H1 (cell line): ENCODE measurements at places on chromosomes 6 and 20.

- no peak overlapping the region for H3K27ac ChIP-seq
- no peaks in the 10 kb centered on the region for H3K36me3 ChIP-seq
- no peaks in the 10 kb centered on the region for H3K27me3 ChIP-seq
- no peak for DNase-seq
- H3K4me3 ChIP-seq, result no peak overlapping the region
- H3K4me1 ChIP-seq, result peaks cover 3% of the 10 kb centered on the region; the same call in 1 of the 2 replicates
These were observed 90.7 kb downstream of the SNAP25 start for GRCh38 chr20:10309326-10309725.

DNA sequence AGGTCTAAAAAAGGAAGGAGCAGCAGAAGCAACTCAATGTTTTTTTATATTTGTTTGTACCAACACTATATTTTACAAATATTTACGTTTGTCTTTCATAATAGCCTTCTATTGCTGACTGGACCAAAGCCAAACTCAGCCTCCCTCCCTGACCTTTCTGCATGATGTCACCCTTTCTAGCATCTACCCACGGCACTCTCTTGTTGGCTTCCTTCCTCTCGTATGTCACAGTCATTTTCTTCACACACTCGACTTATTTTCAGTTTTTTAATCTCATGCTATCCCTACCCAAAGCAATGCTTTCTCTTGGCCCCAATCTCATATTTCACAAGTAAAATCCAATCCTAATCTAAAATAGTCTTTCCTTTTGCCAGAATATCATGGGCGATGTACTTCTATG, 16.3 kb upstream of the FAM8A1 start:
- no peak for DNase-seq
- no peak overlapping the region for H3K4me3 ChIP-seq
- no peaks in the 10 kb centered on the region; the same call in 1 of the 2 replicates for H3K27me3 ChIP-seq

DNA sequence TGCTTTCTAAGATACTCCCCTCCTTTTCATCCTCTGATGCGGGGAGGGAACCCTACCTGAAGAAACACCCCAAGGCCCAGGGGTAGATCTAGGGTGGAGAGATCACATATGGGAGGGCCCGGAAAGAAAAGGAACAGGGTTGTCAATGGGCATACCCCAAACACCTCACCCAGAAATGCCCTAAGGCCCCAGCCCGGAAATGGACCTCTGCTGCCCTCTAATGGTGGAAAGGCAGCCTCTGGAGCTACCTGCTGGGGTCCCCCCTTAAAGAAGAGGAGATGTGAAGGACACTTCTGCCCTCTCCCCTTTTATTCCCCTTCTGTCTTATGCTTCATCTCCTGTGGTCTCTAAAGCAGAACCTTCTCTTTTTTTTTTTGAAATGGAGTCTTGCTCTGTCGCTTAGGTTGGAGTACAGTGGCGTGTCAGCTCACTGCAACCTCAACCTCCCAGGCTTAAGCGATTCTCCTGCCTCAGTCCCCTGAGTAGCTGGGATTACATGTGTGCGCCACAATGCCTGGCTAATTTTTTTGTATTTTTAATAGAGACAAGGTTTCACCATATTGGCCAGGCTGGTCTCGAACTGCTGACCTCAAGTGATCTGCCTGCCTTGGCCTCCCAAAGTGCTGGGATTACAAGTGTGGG, 458 bp upstream of the ARMC12 start:
- H3K4me3 ChIP-seq, result no peak overlapping the region
- no peak for DNase-seq
- peaks cover 33% of the 10 kb centered on the region for H3K4me1 ChIP-seq
- H3K36me3 ChIP-seq, result no peaks in the 10 kb centered on the region

GRCh38 chr6:15947923-15948322, 181.0 kb upstream of the MYLIP start:
- no peaks in the 10 kb centered on the region for H3K36me3 ChIP-seq
- no peak for DNase-seq
- H3K4me1 ChIP-seq, result peaks cover 11% of the 10 kb centered on the region
- no peak overlapping the region for H3K27ac ChIP-seq
- H3K4me3 ChIP-seq, result no peak overlapping the region

DNA sequence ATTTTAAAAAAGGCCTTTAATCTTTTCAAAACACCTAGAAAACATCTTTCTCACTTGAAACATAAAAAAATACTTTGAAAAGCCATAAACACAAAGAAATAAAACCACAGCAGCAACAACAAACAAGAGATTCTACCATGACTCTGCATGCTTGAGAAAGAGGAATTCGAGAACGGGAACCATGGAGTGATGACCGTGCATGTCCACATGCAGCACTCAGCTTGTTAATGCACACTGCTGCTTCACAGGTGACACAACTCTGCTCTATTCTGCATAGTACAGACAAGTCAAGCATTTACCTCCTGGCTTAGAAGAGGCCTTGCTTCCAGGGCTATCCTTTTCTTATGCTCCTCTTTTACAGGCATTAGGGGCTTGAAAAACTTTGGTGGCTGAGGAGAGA, 64.9 kb upstream of the NUP153 start:
- H3K4me1 ChIP-seq, result no peaks in the 10 kb centered on the region
- H3K27ac ChIP-seq, result no peak overlapping the region
- DNase-seq, result no peak
- no peaks in the 10 kb centered on the region for H3K27me3 ChIP-seq

GRCh38 chr20:54340206-54340605, 132.3 kb downstream of the PFDN4 start:
- H3K27me3 ChIP-seq, result no peaks in the 10 kb centered on the region
- H3K27ac ChIP-seq, result no peak overlapping the region
- no peaks in the 10 kb centered on the region for H3K36me3 ChIP-seq
- H3K4me1 ChIP-seq, result no peaks in the 10 kb centered on the region
- no peak for DNase-seq

DNA sequence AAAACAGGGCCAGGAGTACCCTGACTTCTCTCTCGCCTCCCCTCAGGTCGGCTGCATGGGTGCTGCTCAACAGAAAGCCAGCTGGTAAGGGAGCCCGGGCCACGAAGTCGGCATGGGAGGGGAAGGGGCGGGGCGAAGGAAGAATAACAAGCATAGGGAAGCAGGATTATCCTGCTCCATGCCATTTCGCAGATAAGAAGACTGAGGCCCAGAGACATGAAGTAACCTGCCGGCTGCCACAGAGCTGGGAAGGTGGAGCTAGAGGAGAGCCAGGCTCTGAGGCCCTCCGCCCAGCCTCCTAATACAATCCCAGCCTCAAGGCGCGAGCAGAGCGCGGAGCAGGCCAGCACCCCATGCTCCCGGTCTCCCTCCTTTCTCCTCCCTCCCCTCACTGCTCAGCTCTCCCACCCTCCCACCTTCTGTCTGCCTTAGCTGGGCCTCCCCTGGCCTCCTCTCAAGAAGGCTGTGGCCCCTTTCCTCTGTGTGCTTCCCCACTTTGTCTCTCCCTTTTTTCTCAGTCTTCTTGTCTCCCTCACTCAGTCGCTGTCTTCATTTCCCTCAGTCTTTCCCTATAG, 13.2 kb upstream of the HMGA1 start:
- peak overlapping the region; percentile 42 for H3K4me3 ChIP-seq
- DNase-seq, result no peak
- H3K36me3 ChIP-seq, result no peaks in the 10 kb centered on the region
- H3K27ac ChIP-seq, result peak overlapping the region; percentile 52; the same call in 1 of the 2 replicates
- peaks cover 26% of the 10 kb centered on the region for H3K4me1 ChIP-seq

DNA sequence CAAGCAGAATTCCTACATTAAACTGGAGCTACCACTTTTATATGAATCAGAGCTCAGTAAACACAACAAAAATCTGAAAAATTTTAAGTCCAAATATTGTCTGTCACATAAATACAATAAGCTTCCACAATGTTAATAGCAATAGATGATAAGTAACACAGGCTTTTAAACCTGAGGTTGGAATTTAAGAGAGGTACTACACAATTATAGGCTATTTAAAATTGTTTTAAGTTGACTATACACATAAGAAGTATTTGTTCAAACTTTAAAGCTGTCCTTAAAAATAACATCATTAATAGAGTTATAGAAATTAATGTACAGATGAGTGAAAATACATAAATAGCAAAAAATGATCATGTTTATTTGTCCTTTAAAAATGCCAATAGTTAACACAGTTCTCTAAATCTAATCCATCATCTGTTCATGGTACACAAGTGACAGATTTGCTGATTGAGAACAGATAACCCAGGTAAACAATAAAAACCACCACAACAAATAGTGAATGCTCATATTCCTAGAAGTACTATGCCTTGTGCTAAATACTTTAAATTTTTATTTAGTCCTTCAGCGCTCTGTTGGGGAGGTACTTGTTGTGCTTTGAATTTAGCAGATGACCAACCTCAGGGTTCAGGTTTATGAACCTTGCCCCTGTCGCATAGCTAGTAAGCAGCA, 382.3 kb upstream of the ID4 start:
- no peaks in the 10 kb centered on the region for H3K27me3 ChIP-seq
- no peaks in the 10 kb centered on the region for H3K36me3 ChIP-seq
- no peaks in the 10 kb centered on the region for H3K4me1 ChIP-seq
- DNase-seq, result no peak

- no peak overlapping the region for H3K4me3 ChIP-seq
- no peak overlapping the region for H3K27ac ChIP-seq
- peaks cover 2% of the 10 kb centered on the region; the same call in 1 of the 2 replicates for H3K36me3 ChIP-seq
- no peak for DNase-seq
These were observed 3.1 kb downstream of the MYL9 start for GRCh38 chr20:36544134-36545018.

DNA sequence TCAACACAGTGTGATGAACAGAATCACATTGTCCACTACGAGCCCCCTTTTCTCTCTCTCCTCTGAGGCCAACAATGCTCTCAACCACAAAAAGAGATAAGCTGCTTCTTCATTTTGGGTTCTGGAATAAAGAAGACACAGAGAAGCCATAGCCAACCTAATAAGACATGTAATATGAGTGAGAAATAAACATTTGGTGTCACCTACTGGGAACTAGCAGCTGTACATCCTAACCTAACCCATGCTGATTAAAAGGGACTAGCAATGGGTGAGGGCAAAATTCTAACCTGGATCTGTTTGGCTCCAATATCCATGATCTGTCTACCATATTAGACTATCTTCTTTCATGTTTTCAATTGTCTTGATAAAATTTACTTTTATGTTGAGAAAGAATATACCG, 369.1 kb upstream of the MARCKS start:
- H3K4me3 ChIP-seq, result no peak overlapping the region
- no peak for DNase-seq
- no peaks in the 10 kb centered on the region for H3K4me1 ChIP-seq

DNA sequence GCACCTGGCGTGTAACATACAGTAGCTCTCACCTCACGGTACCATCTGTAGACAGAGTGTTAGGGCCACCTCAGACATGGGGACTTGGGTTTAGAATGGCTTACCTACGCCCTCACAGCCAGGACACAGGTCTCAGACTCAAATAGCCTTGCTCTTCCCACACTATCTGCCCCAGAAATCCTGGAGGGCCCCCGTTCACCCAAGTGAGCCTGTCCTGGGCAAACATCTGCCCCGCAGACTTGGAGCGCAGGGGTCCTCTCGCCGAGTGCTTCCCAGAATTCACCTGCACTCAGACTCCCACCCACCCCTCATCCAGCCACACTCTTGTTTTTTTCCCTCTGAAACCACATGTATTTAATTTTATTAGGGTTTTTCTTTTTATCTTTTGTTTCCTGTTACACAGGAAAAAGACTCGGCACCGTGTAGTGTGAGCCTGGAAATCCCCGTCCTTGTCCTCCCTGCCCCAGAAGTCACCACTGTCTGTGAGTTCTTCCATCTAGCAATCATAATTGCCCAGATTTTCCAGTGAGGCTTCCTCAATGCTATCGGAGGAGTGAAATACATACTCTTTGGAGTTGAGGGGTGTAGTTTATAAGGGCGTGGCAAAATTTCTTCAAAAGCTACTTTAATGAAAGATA, 17.1 kb upstream of the MAP1LC3A start:
- DNase-seq, result no peak
- no peak overlapping the region for H3K27ac ChIP-seq
- no peaks in the 10 kb centered on the region for H3K4me1 ChIP-seq
- H3K36me3 ChIP-seq, result peaks cover 7% of the 10 kb centered on the region

GRCh38 chr6:83827050-83827449, 26.1 kb upstream of the RIPPLY2 start:
- H3K27me3 ChIP-seq, result no peaks in the 10 kb centered on the region
- no peak for DNase-seq
- no peak overlapping the region for H3K4me3 ChIP-seq
- no peak overlapping the region for H3K27ac ChIP-seq

DNA sequence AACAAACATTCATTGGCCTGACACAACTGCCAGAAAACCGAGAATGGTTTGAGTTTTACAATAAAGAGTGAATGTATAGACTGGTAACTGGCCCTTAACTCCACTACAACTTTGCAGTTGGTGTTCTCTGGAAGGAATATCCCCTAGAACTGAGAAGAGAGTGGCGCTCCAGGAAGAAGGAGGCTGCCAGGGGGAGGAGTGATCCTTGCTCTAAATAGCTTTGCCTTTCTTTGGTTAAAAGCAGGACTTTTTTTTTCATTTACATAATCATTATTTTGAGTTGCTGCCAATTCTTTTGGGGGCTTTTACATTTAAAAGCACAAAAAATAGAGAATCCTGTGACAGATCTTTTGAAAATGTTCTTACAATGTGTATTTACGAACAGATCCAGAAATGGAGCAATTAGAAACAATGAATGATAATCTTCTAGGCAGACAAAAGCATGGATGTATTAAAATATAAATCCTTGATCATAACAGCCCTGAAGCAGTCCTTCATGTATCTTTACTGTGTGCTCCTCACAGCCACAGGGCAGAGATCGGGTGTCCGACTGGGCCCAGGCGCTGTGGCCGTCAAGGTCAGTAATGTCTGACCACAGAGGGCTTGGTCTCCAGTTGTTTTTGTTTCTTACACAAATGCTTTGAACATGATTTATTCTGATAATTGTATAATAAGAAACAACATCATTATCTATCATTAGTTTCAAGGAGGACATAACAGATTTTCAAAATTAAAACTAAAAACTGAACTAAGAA, 612.2 kb downstream of the HDGFL1 start:
- no peak overlapping the region for H3K27ac ChIP-seq
- H3K36me3 ChIP-seq, result no peaks in the 10 kb centered on the region
- no peaks in the 10 kb centered on the region for H3K4me1 ChIP-seq
- no peaks in the 10 kb centered on the region for H3K27me3 ChIP-seq
- DNase-seq, result no peak

GRCh38 chr6:26195924-26196845, 109.0 kb downstream of the HFE start:
- DNase-seq, result no peak
- H3K4me3 ChIP-seq, result peak overlapping the region; percentile 90
- no peaks in the 10 kb centered on the region for H3K27me3 ChIP-seq
- H3K4me1 ChIP-seq, result no peaks in the 10 kb centered on the region

DNA sequence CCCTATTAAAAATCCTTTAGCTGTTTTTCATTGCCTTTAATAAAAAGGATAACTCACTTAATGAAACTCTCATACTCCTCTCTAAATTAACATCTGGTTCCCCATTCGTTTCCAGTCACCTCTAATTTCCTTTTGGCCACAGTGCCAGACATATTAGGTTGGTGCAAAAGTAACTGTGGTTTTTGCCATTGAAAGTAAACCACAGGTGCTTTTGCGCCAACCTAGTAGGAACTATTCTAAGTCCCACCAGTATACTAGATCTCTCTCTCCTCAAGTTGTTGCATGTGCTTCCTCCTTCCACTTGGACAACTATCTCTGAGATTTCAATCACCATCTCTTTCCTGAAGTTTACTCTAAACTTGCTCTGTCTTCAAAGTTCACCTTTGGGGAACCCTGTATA, 961.1 kb downstream of the TBC1D32 start:
- no peak overlapping the region for H3K4me3 ChIP-seq
- H3K36me3 ChIP-seq, result no peaks in the 10 kb centered on the region
- H3K27me3 ChIP-seq, result no peaks in the 10 kb centered on the region

GRCh38 chr6:111872401-111873177, 663 bp downstream of the FYN start:
- H3K36me3 ChIP-seq, result no peaks in the 10 kb centered on the region
- H3K27ac ChIP-seq, result peak overlapping the region; percentile 42; the same call in 1 of the 2 replicates
- peaks cover 8% of the 10 kb centered on the region for H3K4me1 ChIP-seq
- H3K4me3 ChIP-seq, result peak overlapping the region; percentile 85
- no peak for DNase-seq
